CD4-positive, alpha-beta T cell treated with Interleukin-15 for 1 hour (primary cell): ENCODE measurements at places on chromosomes 16 and 17.

GRCh38 chr16:30567991-30568638, 3.4 kb downstream of the ZNF688 start:
- DNase-seq: peak; percentile 72

DNA sequence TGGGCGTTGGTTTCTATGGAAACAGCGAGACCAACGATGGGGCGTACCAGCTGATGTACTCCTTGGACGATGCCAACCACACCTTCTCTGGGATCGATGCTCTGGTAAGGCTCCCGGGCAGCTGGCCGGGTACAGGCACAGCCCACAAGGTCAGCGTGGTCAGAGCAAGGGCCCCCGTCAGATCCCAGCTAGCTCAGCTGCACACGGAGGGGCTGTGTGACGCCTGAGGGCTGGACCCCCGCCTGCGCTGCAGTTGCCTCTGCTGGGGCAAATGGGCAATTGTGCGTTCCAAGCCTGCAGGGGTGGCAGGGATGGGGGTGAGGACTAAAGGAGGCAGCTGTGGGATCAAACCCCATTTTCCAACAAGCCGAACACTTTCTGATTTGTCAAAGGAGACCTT, 17.5 kb downstream of the TTYH2 start:
- no peak for DNase-seq

DNA sequence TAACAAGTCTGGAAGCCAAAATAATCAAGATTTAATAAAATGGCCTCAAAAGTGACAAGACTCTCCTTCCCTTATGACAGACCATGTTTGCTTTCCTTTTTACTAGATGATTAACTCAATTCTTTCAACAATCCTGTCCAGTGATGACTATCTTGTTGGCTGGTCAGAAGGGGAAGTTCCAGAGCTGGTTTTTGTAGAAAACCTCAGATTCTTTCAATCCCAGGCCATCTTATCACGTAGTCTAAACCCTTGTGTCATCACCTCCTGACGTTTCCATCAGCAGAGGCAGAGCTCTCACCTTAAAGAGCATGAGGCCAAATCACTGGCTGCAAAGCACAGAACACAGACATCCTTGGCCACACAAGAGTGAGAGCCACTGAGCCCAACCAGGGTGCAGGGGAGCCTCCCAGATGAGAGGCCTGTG, 125.3 kb downstream of the ANKRD11 start:
- DNase-seq: no peak

- no peak for DNase-seq
Measured at GRCh38 chr17:63792055-63792729, 18.2 kb downstream of the DDX42 start.

DNA sequence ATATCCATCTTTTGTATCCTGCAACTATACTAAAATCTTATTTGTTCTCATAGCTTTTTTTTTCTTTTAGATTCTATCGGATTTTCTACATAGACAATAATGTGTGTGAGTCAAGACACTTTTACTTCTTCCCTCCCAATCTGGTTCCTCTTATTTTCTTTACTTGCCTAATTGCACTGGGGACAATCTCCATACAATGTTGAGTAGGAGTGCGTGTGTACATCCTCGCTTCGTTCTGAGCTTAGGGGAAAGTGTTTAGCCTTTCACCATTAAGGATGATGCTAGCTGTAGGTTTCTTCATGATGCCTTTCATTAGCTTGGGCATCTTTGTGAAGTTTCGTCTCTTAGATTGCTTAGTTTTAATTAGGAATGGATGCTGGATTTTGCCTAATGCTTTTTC, 2.9 kb downstream of the SPATA32 start:
- DNase-seq: no peak

DNA sequence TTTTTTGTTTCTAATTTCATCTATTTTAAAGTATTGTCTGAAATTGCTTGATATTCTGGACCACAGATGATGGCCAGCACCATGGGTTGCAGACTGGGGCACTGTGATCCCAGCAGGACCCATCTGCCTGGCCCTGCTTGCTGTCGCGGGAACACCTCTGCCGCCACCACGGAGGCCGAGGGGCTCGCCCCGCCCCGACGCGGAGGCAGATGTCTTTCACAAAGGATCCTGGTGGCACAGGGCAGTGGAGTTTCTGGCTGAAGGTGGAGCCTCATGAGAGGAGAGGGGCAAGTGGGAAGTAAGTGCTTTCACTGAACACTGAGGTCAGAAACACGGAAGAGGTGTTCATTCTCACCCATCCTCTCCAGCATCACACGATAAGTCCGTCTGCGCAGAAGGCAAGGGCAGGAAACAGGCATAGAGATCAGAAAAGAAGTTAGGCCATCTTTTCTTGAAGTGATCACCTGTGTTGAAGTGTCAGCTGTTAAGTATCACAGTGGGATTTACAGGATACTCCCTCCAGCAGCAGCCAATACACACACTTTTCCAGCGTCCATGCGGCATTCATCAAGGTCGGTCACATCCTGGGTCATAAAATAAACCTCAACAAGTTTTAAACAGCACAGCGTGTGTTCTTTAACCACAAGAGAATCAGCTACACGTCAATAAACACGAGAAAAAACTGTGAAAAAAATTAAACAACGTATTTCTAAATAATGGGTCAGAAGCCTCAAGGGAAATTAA, 194.5 kb downstream of the RPTOR start:
- no peak for DNase-seq

GRCh38 chr16:84964386-84965128, 46.8 kb downstream of the ZDHHC7 start:
- DNase-seq: no peak

DNA sequence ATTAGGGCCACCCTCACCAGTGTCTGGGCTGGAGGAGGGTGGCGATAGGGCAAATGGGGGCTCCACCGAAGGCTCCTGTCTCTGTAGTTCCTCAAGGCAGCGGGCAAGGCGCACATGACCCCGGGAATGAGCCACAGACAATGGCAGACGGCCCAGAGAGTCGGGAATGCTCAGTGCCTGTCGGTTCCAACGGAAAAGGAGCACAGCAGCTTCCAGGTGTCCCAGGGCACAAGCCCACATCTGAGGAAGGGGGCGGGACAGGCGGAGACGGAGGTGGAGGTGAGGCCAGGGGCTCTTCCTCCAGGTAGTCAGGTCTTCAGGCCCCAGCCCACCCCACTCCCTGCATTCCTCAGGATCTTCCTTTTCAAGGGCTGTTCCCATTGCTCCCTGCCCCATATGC, 5.1 kb upstream of the SPAG7 start:
- no peak for DNase-seq

- no peak for DNase-seq
Measured at GRCh38 chr17:76988796-76989195, 120.6 kb downstream of the MGAT5B start.

- no peak for DNase-seq
Measured at GRCh38 chr16:19410435-19411171, 7.1 kb upstream of the TMC5 start.

DNA sequence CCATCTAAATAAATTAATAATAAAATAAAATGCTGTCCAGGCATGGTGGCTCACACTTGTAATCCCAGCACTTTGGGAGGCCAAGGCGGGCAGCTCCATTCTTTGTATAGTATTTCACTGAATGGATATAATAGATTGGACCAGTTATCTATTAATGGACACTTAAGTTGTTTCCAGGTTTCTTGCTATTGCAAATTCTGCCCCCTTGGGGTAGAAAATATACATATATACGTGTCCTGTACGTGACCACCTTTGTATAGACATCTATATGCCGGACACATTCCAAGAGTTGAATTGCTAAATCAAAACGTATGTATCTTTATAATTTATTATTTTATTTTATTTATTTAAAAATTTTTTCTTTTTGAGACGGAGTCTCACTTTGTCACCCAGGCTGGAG, 3.9 kb upstream of the EXOC7 start:
- DNase-seq: no peak

GRCh38 chr16:63131503-63131902, 1095.3 kb upstream of the CDH8 start:
- no peak for DNase-seq

GRCh38 chr17:28519236-28519635, 13.1 kb downstream of the FOXN1 start:
- no peak for DNase-seq

DNA sequence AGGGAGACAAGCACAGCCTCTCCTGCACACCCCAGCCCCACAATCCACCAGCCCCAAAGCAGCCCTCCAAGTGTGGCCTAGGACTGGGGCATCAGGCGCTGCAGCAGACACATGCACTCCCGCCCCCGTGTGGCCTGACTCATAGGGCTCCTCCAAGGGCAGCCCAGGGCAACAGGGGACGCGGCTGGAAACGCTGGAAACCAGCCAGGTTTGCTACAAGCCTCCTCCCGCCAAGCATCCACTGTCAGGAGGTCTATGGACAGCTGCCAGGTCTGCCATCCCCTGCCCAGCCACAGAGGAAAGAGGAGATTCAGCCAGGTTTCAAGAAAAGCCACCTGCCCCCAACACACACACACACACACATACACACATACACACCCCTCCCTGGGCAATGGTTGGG, 25.8 kb downstream of the SRCIN1 start:
- DNase-seq: no peak

DNA sequence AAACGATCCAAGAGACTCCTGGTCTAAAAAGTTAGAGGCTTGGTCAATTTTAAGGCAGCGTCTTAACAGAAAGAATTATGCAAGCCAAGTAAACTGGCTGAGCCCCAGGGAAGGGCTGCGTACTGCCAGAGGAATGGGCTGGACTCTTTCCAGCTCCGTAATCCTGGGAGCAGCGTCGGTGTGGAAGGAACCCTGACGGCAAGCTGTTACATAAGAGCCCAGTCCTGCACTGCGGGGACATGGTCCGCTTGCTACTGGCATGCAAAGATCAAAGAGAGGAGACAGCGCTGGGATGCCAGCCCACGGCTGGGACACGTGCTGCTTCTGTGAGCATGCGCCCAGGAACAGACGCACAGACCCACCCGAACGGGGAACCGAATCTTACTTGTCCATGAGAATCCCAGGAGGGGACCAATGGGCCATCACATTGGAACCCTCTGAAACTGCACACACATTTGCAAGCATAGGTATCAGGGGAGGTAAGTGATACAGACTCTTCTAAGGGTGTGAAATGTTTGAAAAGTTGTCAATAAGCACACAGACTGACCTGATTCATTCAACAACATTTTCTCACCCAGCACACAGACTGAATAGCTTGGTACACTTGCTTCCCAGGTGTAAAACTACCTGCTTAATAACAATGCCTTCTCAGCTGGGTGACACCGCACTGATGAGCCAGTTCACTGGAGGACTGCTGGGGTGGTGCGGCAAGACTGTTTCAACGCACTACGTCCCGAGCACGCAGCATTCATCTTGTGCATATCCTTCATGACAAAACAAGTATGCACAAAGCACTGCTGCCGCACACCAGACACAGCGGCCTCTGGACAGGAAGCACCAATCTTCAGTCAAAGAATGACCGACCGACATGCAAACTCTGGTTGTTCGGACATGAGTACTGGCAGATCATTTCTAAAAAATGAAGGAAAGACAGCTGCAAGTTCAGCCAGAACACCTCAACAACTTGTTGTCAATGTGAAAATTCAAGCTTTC, 94.9 kb downstream of the ANKRD11 start:
- no peak for DNase-seq

GRCh38 chr16:65315081-65315780, 193.4 kb upstream of the CDH11 start:
- no peak for DNase-seq

DNA sequence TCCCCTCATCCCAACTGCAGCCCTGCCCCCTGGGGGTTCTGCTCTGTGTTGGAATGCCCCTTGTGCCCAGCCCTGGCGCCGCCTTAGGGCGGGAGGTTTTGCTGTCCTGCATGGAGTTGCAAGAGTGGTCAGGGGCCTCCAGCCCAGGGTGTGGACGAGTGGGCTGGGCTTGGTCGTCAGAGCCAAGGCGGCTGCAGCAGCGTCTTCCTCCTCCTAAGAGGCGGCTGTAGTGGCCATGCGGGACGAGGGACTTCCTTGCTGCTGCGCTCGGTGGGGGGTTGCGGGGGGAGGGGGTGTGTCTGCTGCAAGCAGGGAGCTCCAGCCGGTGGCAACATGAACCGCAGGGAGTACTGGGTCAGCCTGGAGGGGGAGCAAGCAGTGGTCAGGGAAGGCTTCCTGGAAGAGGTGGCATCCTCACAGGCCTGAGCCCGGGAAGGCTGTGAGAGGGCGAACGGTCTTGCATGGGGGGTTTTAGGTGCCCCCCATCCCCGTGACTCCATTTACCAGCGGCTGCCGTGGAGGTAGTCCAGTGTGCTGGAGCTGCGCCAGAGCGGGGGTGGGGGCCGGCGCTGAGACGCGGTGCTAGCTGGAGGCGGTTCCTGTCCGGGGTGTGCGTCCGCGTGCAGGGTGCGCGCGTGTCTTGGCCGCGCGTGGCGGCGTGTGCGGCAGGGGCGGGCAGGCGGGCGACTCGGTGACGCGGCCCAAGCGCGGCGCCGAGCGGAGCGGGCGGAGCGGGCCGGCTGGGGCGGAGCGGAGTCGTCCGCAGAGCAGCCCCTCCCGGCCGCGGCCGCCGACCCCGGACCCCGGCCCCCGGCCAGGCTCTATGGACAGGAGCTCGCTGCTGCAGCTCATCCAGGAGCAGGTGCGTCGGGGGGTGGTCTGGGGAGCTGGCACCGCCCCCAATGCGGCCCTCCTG, at the start of gene RHBDL1:
Gene RHBDL1, plus strand, starts transcription at position 704 of the 916 bp plus-strand sequence. Its CDS starts 120 bp downstream, at position 824.
- no peak for DNase-seq

DNA sequence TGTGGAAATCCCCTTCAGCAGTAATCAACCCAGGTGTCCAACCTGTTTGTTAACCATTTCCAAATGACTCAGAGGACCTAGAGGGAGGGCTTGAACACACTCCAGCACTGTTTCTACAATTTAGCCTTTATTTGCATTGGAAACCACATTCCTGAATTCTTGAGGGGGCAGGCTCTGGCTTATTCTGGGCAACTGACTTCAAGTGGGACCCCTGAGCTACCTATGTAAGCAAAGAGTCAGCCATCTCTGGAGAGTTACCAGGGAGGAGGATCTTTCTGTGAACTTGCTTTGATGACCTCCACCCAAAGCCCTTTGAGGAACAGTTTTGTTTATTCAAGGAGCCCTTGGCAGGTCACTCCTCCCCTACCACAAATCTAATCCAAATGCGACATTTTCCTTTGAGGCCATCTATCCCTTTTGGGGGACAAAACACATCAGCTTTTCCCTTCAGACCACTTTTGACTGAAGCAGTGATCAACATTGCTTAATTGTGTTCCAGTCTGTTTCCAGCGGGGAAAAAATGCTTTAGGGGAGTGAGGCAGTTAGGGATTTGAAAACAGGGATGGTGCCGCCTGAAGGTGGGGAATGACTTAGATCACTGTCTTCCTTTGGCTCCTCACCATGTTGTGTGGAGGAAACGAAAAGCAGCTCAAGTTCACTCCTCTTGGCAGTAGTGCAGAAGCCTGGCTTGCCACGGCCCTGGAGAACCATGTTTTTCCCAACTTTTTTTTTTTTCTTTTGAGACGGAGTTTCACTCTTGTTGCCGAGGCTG, 46.2 kb downstream of the TUBD1 start:
- no peak for DNase-seq

DNA sequence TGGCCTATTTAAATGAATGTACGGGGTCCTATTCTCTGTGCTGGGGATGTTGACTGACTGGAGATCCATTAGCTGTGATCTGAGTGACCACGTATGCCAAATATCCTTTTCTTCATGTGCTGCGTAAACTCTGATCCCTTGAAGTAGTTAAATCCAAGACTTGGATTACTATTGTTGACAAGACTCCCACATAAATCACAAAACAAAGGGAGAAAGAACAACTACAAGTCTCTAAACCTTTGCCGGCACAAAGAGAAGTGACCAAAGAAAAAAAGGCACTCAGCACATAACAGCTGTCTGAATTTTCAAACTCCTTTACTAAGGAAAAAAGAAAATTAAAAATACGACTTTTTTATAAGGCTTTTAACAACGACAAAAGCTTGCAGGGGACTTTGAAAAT, 559.9 kb upstream of the CDH8 start:
- no peak for DNase-seq

- no peak for DNase-seq
Measured at GRCh38 chr17:40315206-40315605, 6.2 kb downstream of the RARA start.

- no peak for DNase-seq
Measured at GRCh38 chr17:6660101-6660500, 8.5 kb downstream of the C17orf100 start.
